Fibroblast of skin of abdomen (primary cell): ENCODE measurements at places on chromosomes 5 and 9.

- no peak for DNase-seq
Measured at GRCh38 chr5:135341016-135341666, 57.9 kb downstream of the MACROH2A1 start.

- DNase-seq, result peak; percentile 72
Measured at GRCh38 chr5:44365345-44365744, 23.9 kb downstream of the FGF10 start.

- no peak for DNase-seq
Measured at GRCh38 chr9:107620236-107620635, 130.7 kb upstream of the KLF4 start.

DNA sequence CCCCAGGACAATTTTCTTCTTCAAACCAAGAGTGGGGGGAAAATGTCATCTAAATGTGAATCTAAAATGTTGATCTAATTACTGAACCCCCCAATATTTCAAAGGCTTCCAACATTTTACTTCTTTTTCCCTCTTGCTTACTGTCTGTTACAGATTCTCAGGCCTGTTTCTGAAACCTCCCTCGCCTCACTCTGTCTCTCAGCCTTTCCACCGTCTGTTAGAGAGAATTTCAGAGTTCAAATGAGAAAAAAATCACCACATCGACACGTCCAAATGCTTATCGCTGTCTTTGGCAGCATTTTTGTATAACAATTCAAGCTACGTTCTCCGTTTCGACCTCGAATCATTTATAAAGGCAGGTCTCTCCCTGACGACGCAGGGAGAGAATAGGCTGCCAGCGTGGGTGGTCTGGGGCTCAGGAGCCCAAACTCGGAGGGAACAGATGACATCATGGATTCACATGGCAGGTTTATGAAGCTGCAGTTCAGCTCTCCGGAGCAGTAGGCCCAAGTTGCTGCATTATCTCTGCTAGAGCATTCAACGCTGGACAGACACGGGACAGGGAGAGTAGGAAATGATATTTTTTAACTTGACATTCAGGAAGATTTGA is 139.8 kb downstream of the GAS1 start:
- DNase-seq, result peak; percentile 52

GRCh38 chr5:151315998-151316597 is 12.5 kb upstream of the SLC36A3 start:
- peak; percentile 45 for DNase-seq

DNA sequence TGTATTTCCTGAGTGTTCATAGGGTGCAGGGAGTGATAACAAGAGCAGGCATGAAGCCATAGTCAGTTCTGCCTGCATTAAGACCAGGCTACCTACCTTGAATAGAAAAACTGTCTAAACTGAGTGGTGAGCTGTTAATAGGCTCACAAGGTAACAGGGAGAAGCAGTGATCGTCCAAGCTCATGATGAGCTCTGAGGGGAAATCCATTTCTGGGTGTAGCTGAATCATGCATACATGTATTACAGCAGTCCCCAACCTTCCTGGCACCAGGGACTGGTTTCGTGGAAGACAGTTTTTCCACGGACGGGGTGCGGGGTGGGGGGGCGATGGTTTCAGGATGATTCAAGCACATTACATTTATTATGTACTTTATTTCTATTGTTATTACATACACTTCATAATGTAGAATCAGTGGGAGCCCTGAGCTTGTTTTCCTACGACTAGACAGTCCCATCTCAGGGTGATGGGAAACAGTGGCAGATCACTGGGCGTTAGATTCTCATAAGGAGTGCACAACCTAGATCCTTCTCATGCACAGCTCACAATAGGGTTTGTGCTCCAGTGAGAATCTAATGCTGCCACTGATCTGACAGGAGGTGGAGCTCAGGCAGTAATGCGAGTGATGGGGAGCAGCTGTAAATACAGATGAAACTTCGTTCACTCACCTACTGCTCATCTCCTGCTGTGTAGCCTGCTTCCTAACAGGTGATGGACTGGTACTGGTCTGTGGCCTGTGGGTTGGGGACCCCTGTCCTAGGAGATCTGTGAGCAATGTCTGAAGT is 100.0 kb upstream of the IL6ST start:
- DNase-seq, result no peak

DNA sequence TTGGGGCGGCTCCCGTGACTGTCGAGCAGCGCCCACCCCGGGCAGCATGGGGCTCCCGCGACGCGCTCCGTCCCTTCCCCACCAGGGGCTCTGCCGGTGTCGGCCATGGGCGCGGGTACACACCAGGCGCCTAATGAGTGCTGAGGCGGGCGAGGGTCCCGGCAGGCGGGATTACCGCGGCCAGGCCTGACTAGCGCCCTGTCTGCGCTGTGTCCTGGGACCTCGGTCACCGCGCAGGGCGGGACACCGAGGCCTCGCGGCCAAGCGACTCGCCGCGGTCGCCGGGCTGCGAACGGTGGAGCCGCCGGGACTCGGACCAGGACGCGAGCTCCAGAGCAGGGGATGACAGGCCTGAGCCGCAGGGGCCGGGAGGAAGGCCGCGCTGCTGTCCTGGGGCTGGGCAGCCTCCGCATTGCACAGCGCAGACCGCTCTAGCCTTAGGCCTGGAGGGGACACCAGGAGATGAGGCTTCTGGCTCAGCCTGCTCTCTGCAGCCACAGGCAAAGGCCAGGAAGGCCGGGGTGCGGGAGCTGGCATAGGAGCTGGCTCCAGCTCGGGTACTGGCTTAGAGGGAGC is 14.1 kb downstream of the LCN10 start:
- DNase-seq, result peak; percentile 18

DNA sequence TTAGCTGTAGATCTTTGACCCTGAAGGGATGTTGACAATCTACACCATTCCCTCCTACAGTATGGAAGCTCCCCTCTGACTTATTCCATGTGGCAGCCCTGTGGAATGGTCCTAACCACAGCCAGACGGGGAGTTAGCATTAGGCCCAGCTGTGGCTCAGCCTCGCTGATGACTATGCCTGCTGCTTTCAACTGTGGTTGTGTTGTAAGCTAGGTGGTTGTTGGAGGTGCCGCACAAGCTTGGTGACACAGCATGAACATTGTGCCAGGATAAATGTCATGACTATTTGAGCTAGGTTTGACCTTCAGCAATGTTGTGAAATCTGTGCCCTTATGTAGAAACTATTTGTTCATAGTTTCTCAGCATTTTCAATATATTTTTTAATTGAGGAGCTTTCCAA is 40.6 kb downstream of the SGCD start:
- DNase-seq, result peak; percentile 97

DNA sequence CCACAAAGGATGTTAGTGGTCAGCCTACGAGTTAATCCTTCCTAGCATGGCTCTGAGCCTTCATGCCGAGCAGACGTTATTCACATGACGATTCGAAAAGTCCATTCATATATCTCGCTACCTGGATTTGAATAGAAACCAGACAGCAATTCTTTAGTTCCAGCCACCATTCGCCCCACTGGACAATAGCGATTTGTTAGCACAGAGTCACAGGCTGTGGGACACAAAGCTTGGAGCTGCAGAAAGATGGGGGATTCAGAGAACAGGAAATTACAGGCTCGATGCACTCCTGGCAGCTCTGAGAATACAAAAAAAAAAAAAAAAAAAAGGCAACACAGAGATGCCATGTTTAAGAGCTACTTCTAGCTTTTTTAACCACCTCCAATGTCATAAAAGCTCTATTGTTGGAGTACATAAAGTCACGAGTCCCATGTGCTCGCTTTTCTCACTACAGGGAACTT is 110.7 kb downstream of the NR6A1 start:
- DNase-seq, result peak; percentile 75

DNA sequence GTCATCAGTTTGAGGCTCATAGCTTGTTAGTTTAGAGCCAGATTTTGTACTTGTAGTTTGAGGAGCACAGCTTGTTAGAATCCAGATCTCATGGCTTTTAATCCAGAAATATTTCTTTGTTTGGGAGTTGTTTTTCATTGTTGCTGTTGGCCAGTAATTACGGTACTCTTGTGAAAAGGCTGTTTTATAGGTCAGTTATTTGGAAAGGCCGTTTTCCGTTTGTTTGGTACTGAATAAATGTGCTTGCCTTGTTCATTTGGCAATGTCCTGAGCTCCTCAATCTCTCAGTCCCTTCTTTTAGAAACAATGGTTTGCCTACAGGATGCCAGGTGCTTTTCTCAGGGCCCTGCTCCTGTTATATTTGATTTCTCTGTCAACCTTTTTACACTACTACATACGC is 4.5 kb upstream of the MOB3B start:
- DNase-seq, result no peak

DNA sequence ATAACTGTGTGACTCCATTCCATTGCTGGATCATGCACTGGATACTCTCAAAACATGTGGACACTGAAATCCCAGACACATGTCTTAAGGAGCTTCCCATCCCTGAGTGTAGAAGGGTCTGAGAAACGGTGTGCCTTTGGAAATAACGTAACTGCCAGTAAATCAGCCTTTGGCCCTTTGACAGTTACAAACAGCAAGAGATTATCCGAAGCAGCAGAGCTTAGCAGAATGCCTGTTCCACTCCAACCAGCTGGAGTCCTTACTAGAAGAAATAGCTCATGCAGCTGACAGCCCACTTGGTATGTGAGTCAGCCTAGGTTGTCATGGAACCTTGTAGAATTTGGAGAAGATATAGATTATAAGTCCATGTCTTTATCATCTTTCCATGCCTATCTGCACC is 7.0 kb downstream of the TMEM252 start:
- no peak for DNase-seq

GRCh38 chr9:90432951-90433350 is 209.7 kb downstream of the DIRAS2 start:
- DNase-seq, result no peak

- DNase-seq, result no peak
Measured at GRCh38 chr9:129434187-129434586, 186.7 kb downstream of the C9orf50 start.

DNA sequence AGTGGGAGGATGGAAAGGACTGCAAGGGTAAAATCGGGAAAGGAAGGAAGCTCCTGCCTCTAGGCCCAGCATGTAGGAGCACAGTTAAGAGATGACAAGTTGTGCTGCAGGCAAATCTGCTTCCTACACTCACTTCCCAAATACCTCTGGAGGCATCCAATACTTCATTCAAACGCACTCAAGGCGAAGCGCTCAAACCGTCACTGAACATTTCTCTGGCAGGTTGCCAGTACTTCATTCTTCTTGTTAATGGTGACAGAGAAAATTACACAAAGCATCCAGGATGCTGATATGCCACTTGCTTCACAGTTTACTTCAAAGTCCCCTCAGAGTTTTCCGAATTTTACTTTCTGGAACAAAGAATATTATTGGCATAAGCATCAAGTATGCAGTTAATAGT is 59.8 kb downstream of the NREP start:
- no peak for DNase-seq

DNA sequence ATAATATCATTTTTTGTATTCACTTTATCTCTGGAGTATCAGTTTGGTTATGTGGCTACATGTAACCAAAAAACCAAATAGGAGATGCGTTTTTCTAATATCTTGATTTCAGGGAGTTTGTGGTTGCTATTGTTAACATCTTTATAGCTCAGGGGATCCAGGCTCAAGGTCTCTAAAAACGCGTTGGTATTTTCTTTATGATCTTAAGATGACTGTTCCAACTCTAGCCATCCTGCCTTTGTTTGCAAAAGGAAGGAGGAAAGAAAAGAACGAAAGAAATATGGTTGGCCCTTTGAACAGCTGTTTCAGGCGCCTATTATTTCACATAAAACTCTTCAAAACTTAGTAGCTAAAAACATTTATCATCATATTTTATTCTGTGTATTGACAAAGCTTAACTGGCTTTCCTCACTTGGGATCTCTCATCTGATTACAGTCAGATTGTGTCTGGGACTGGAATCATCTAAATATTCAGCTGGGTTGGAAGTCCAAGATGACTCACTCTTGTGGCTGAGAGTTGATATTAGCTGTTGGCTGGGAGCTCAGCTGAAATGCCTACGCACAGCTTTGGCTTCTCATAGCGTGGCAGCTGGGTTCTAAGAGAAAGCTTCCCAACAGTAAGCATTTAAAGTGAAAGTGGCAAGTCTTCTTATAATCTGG is 60.1 kb downstream of the FAM174A start:
- peak; percentile 90 for DNase-seq

DNA sequence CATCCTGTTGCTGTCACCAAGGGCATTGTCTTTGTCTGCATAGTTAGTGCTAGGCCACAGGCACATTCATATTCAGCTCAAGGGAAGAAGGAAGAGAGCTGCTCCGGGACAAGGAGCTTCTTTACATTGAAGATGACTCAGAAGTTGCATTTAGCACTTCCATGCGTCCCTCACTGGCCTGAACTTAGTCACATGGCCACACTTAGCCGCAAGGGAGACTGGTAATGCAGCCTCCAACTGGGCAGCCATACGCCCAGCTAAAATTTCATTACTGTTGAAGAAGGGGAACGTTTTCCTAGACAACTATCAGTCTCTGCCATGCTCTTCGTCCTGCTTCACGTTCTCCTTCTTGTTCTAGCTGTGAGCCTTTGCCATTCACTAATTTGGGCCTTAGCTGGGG is 20.0 kb downstream of the ACTL7B start:
- DNase-seq, result no peak

DNA sequence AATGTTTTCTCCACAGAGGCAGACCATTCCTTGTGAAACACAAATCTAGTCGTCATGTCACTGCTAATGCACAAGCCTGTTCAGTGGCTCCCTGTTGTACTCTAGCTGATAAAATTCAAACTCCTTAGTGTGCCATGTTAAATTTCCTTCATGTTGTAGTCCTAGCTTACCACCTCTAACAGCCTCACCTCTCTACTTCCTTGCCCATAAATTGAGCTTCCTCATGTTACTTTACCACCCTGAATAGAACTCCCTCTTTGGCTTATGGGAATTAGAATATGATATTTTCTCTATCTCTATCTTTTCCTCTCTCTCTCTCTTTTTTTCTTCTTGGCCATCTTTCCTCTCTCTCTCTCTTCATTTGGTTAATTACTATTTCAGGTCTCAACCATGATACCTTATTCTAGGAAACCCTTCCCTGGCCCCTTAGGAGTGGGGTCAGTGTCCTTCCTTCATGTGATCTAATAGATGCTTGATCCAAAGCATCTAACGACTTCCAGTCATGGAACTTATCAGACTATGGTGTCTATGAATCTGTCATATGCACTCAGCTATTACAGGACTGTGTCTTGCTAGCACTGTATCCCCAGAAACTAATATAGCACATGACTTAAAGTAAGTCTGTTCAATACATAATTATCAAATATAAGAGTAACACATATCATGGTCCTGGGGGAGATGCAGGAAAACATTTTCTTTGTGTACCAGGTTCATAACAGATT is 31.5 kb upstream of the ALDH1A1 start:
- no peak for DNase-seq

- no peak for DNase-seq
Measured at GRCh38 chr5:82674671-82675070, 396.5 kb upstream of the RPS23 start.

- peak; percentile 22 for DNase-seq
Measured at GRCh38 chr5:38923661-38924451, 78.0 kb downstream of the OSMR start.
